ENCODE measurements at places on chromosomes 6 and 20.

- DNase-seq, result peak; percentile 85
Measured at GRCh38 chr6:7505189-7505699, 36.2 kb upstream of the DSP start.

GRCh38 chr20:60863548-60863947 is 388.5 kb upstream of the CDH4 start:
- no peak for DNase-seq

GRCh38 chr6:130717657-130718056 is 109.5 kb upstream of the SMLR1 start:
- DNase-seq, result peak; percentile 18

DNA sequence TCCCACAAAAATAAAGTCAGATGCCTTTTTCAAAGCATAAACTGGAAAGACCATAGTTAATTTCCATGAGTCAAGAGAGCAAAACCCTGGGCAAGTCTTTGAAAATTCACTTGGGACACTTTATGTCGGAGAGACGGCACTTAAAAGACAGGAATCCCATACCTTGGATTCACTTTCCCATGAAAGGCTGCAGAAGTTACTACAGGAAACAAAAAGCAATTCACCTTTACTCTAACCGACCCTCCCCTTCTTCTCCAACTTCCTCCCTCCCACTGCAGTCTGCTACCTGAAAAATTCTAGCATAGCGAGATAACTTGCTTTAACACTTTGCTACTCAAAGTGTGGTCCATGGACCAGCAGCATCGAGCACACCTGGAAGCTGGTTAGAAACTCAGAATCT is 539.1 kb upstream of the JAG1 start:
- DNase-seq, result no peak

GRCh38 chr6:3323148-3323547 is 64.4 kb downstream of the PSMG4 start:
- DNase-seq, result no peak

DNA sequence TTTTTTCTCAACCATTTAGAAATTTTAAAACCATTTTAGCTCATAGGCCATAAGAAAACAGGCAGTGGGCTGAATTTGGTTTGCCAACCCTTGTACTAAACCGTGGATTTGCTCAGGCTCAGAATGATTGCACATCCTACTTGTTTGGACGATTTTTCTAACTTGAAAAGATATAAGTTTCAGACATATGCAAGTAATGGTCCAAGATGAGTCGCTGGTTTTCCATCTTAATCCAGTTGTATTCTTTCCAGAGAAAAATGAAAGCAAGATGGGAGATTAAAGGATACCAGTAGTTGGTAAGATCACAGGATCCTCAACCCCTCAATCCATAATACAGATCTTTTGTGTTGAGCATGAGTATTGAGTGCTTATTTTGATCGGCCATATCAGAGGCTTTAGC is 250.9 kb downstream of the TINAG start:
- DNase-seq, result no peak

- DNase-seq, result no peak
Measured at GRCh38 chr20:15610787-15611186, 962.5 kb downstream of the KIF16B start.

GRCh38 chr6:46651816-46652215 is 802 bp downstream of the CYP39A1 start:
- DNase-seq, result no peak

DNA sequence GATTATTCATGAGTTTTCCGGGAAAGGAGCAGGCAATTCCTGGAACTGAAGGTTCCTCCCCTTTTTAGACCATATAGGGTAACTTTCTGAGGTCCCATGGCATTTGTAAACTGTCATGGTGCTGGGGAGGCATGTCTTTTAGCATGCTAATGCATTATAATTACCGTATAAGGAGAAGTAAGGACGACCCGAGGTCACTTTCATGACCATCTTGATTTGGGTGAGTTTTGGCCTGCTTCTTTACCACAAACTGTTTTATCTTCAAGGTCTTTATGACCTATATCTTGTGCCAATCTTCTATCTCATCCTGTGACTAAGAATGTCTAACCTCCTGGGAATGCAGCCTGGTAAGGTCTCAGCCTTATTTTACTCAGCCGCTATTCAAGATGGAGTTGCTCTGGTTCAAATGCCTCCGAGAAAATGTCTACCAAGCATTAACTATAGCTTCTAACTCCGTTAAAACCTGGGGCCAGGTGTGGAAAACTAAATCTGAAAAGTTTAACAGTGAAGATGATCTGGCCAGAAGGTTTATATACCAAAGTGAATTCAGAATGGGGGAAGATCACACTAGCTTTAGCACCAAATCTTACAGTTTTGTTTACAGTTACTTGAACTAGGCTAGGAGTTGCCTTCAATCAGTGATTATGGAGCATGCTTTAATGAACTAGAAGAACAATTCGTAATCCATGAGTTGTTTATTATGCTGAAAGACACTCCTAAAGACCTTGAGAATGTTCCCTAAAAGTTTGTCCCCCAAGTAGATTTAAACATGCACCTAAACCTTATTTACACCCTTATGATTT is 80.0 kb upstream of the TOP1 start:
- DNase-seq, result peak; percentile 92

- no peak for DNase-seq
Measured at GRCh38 chr6:163583558-163583957, 169.0 kb downstream of the QKI start.

DNA sequence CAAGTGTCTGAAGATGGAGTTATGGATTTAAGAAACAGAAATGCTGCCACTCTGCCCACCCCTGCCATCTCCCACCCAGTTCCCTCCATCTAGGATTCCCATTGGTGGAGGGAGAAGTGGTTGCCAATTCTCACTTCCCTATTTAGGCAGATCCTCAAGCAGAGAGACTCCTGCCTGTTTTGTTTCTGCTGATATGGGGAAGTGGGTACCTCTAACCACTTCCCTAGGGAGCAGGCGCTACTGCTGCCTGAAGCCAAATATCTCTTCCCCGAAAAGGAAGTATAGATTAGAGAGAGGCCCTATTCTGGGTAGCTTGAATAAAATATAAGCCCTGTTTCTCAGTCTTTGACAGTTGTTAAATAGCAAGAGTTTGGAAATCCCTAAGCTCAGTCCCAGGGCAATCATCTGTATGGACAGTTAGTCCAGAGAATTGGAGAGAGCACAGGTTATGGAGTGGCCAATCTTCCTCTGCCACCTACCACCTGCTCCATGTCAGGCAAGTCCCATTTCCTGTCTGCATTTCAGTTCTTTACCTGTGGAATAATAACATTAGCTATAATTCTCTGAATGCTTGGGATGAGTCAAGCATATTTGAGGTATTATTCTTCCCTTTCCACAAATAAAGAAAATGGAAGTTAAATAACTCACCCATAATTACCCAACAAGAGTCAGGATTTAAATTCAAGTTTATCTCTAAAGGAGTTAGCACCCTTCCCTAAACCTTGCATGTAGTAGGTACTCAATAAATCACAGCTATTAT is 2.6 kb upstream of the ADGB start:
- no peak for DNase-seq

DNA sequence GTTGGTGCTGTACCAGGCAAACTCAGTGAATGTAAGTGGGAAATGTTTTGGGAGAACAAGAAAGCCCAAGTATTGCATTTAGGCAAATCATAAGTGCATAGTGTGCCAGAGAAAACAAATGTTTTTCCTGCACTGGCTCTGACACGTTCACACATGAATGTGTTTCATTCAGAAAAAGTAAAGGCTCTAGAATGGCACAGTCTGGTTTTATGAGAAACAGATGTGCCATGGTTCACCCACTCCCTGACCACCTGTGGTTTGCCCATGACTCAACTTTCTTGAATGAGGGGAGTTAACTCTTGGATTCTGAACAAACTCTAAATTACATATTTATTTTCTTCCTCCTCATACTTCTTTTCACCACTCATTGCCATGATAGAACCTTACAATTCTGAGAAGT is 126.9 kb downstream of the KCNQ5 start:
- peak; percentile 92 for DNase-seq

GRCh38 chr6:110799655-110800054 is 15.6 kb downstream of the CDK19 start:
- no peak for DNase-seq

DNA sequence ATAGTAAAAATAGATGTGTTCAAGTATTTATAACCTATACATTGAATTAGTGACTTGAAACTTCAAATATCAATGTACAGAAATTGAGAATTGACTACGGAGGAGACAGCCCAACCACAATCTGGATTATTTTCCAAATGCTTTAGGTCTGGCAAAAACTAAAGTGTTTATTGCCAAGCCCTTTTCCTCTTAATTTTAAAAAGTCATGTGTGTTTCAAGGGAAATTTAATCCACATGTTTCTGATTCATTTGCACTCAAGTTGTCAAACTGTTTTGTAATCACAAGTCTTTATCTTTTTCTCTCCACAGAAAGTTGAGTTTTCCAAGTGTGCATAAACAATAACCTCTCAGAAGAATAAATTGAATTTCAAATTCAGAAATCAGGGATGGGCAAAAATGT is 350.8 kb upstream of the RSPO3 start:
- DNase-seq, result no peak

- DNase-seq, result no peak
Measured at GRCh38 chr6:41063884-41064285, 8.3 kb downstream of the OARD1 start.

- DNase-seq, result peak; percentile 12
Measured at GRCh38 chr6:23690453-23691049, 435.5 kb upstream of the NRSN1 start.

- DNase-seq, result no peak
Measured at GRCh38 chr20:19539191-19539590, 218.9 kb upstream of the RIN2 start.

GRCh38 chr6:169723991-169724493 is 258 bp downstream of the PHF10 start:
- DNase-seq, result peak; percentile 38

DNA sequence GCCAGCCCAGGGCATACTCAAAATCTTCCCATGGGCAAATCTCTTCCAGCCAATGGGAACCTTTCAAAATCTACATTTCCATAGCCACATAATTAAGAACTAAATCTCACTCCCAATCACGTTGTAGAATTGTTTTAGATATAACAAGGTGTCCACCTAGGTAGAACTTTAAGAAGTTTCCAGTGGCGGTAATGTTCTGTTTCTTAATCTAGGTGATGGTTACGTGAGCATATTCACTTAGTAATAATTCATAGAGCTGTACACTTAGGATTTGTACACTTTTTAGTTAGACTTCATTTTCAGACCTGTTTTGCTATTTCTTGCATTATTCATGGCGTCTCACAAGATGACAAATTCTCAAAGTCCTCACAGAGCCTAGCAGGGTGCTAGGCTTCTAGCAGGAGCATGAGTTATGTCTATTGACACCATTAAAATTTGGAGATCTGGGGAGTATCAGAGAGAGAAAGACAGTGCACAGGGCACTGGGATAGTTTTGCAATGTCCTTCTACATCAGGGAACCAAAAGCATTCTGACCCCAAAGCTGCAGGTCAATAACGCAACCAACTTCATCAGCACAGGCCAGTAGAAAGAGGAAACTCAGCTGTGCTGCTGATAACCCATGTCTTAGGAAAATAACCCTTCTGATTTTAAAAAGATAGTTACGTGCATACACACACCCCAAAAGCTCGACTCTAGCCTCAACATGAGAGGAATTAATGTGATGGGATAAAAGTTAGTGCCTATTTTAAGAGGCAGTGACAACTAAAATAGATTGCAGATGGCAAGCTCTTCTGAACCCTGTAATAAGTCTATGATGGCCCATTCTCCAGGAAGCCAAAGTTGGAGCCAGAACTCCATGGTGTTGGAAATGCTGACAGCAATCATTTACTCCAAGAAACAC is 518.1 kb upstream of the JARID2 start:
- no peak for DNase-seq

- no peak for DNase-seq
Measured at GRCh38 chr20:7505835-7506221, 434.4 kb downstream of the HAO1 start.

DNA sequence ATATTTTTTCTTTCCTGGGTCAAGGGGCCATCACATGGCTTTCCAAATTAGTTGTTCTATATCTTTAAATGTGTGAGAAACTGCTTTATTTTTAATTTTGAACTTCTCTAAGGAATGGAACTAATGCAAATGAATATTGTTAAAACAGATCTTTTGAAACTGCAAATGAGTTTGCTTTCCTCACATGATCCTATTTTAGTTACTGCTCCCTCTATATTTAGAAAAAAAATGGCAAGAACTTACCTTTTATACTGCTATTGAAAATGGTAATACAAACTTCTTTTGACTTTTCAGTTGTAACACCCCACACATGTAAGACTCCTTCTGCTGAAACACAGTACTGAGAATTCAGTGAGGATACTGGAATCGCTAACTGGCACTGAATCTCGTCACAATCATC is 15.9 kb downstream of the IFNGR1 start:
- no peak for DNase-seq

DNA sequence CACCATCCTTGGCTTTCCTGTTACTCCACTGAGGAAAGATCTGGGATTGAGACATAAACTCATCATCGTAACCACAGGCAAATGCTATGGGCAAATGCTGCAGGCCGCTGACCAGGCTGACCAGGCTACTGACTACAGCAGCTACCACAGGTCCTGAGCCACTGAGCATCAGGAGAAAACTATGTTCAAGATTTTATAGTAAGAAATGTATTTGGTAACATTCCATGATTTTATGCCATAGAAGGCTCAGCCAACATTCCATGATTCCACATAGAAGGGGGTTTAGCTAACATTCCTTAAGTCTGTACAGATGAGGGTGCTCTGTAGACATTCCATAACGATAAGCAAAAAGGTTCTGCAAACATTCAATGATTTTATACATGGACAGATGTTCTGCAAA is 16.1 kb upstream of the B4GALT5 start:
- DNase-seq, result peak; percentile 83

- DNase-seq, result no peak
Measured at GRCh38 chr6:74280130-74280692, 584.2 kb downstream of the CD109 start.

- no peak for DNase-seq
Measured at GRCh38 chr6:53805725-53806124, 10.9 kb downstream of the LRRC1 start.

DNA sequence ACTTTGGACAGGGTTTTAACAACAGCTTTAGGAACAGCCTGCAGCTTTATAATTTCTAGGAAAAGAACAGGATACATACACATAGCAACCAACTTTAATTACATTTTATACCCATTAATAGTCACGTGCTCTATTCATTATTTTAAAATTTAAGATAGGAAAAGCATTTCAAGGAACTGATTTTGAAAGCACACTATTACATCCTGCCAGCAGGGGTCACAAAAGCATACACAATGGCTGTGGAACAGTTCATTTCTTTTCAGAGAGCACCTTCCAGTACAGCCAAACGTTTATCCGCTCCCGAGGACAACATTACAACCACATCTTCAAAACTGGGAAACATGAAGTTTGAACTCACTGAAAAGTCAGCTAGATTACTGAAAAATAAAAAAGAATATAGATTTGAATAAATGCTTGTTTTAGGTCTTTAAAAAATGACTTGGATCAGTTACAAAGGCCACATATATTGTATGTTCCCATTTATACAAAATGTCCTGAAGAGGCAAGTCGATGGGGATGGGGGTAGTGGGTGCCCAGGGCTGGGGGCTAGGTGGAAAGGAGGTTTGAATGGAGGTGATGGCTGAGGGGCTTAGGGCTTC is 104.6 kb upstream of the EXOC2 start:
- peak; percentile 42 for DNase-seq

- no peak for DNase-seq
Measured at GRCh38 chr20:1946762-1947534, 46.9 kb downstream of the PDYN start.
